ENCODE measurements at places on chromosomes 13 and 19. TPM values are rescaled to one million over a fixed set of nuclear protein-coding genes. Genes with fewer than 3 reads are reported as not detected.

Gene CYP4F2
- 0.06 TPM for polyA plus RNA-seq

Gene EID2
- 9.6 TPM for polyA plus RNA-seq

Gene CLEC17A
- not detected for polyA plus RNA-seq

Gene DCT
- not detected for polyA plus RNA-seq

Gene N4BP2L2
- 75.4 TPM for polyA plus RNA-seq

Gene PDE4C
- 0.03 TPM for polyA plus RNA-seq

Gene FXYD7
- polyA plus RNA-seq, result not detected

Gene CDC34
- 72.0 TPM for polyA plus RNA-seq

Gene ELSPBP1
- not detected for polyA plus RNA-seq

All from keratinocyte (primary cell).